ENCODE measurements at places on chromosomes 7 and 10.
A peak's percentile ranks its signal among the peaks of the same experiment; 100 is the strongest.

- DNase-seq, result no peak
These were observed 388.4 kb upstream of the FZD8 start for GRCh38 chr10:36030516-36030915.

DNA sequence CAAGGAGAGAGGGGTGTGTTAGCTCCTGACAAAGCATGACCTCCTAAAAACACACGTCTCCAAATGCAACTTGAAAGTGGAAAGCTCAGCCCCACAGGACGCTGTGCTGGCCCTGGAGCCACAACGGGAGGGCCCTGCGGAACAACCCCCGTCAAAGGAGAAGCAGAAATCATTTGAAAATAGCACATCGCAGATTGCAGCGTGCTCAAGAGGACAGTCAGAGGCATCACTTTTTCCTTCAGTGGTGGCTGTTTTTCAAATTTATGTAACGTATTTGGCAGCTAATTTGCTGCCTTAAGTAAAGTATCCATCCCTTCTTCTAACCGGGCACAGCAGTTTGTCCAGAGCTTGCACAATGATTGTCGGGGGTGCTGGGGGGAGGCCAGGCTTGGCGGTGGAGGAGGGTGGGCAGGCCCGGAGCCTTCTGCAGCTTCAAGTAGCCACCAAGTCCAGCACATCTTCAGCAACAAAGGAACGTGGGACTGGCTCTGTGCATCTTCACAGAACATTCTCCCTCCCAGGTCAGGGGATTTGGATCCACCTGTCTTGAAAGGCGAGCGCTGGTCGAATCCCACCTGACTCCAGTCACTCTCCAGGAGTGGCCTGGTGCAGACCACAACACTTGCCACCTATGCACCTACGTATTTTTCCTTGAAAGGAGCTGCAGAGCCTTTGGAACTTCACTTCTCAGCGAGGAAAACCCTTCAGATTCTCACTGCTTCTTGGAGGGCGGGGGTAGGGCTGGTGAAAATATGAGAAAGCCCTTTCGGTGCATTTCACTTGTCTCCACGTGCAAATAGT, 346.3 kb downstream of the DNAJB6 start:
- DNase-seq, result no peak

- DNase-seq, result no peak
These were observed 257.8 kb upstream of the GNAI1 start for GRCh38 chr7:79876848-79877252.

DNA sequence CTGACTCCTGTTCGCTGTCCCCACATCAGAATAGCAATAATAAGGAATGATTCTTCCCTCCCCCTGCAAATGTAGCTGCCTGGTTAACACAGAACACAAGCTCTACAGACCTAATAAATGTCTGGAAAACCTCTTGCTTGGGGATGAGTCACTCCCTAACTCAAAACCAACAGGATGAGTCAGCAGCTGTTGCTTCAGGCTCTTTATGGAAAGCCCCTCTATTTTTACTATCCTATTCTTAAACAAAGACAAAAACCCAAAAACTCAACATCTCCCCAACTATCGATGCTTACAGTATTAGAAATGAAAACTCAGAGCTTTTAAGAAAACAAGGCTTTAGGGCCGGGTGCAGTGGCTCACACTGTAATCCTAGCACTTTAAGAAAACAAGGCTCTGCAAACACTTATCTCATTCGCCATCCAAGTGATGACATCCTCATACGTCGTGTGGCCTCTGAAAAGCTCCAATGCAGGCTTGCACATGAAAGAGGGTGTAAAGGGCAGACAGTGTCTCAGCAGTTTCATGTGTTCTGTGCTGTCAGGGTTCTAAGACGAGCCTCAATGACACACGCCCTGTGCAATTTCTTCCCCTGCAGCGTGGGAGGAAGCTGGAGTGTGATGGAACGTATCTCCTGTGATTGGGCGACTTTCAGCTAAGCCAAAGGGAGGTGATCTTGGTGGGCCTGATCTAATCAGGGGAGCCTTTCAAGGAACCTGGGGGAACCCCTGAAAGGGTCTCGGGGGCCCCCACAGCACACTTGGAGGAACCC, 70.1 kb downstream of the AMZ1 start:
- peak; percentile 52 for DNase-seq

- DNase-seq, result no peak
These were observed 179.9 kb downstream of the SFMBT2 start for GRCh38 chr10:7230951-7231350.

DNA sequence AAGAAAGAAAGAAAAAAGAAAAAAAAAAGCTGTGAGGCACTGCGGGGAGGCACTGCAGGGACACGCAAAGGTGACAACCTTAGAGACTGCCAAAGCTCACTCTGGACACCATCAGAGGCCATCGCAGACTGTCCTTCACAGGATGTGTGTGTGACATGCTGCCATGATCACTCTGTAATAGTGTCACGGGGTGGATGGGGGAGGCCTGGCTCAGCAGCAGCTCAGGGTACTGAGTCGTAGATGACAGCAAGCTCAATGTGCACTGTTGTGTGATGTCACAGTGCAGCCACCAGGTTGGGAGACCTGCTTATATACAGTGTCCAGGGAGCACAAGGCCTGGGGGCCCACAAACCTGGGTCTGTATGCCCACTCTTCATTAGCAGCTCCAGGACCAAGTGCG, 83.3 kb downstream of the SLIT1 start:
- no peak for DNase-seq

- DNase-seq, result no peak
These were observed 738 bp downstream of the POM121 start for GRCh38 chr7:72925546-72926120.
